Astrocyte (in vitro differentiated cells and primary cell): ENCODE measurements at places on chromosomes 1 and 21. TPM values are rescaled to one million over a fixed set of nuclear protein-coding genes. Genes with fewer than 3 reads are reported as not detected.
A peak's percentile ranks its signal among the peaks of the same experiment; 100 is the strongest.

GRCh38 chr1:57866998-57867397 lies 443.1 kb upstream of the DAB1 start:
- no peak overlapping the region for H3K27ac ChIP-seq
- no peaks in the 10 kb centered on the region for H3K4me1 ChIP-seq
- H3K4me3 ChIP-seq = no peak overlapping the region
- no peaks in the 10 kb centered on the region for H3K36me3 ChIP-seq
- no peak for DNase-seq

DNA sequence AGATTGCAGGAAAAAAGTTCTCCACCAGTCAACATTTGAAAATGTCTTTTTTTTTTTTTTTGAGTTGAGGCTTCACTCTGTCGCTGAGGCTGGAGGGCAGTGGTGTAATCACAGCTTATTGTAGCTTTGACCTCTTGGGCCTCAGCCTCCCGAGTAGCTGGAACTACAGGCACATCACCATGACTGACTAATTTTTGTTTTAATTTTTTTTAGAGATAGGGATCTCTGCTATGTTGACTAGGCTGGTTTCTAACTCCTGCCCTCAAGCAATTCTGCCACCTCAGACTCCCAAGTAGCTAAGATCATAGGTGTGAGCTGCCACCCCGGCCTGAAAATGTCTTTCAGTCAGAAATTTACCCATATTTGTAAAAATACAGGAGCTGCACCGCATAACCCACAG lies 30.6 kb upstream of the USP24 start:
- no peaks in the 10 kb centered on the region for H3K4me1 ChIP-seq
- no peaks in the 10 kb centered on the region for H3K27me3 ChIP-seq
- no peak for DNase-seq
- H3K4me3 ChIP-seq = no peak overlapping the region

- peaks cover 9% of the 10 kb centered on the region for H3K36me3 ChIP-seq
- H3K27ac ChIP-seq = no peak overlapping the region
- no peaks in the 10 kb centered on the region for H3K27me3 ChIP-seq
- peaks cover 20% of the 10 kb centered on the region for H3K4me1 ChIP-seq
- H3K4me3 ChIP-seq = no peak overlapping the region
- DNase-seq = peak; percentile 5
These were observed 1.8 kb downstream of the PEX11B start for GRCh38 chr1:145916745-145917144.

GRCh38 chr1:24901791-24902470 lies 28.1 kb downstream of the RUNX3 start:
- H3K36me3 ChIP-seq = no peaks in the 10 kb centered on the region
- H3K27ac ChIP-seq = no peak overlapping the region
- H3K4me3 ChIP-seq = no peak overlapping the region

DNA sequence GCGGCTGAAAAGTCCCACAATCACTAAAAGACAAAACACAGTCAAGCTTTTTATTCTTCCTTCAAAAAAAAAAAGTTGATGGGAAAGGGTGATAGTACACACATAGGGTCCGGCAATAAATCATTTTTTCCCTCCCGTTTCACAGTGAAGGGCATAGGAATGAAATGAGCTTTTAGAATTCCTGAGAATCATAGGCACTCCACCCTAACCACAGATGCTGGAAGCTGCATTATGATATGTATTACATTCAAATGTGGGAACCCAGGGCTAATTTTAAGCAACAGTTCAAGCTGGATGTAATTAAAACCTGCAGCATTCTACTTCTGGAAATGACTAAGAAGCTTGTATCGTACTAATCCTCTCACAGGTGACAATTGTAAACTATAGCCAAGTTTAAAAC lies 75.7 kb upstream of the KCNJ15 start:
- DNase-seq = peak; percentile 78
- H3K4me3 ChIP-seq = no peak overlapping the region
- H3K27ac ChIP-seq = no peak overlapping the region
- H3K27me3 ChIP-seq = no peaks in the 10 kb centered on the region
- H3K4me1 ChIP-seq = no peaks in the 10 kb centered on the region
- H3K36me3 ChIP-seq = no peaks in the 10 kb centered on the region

DNA sequence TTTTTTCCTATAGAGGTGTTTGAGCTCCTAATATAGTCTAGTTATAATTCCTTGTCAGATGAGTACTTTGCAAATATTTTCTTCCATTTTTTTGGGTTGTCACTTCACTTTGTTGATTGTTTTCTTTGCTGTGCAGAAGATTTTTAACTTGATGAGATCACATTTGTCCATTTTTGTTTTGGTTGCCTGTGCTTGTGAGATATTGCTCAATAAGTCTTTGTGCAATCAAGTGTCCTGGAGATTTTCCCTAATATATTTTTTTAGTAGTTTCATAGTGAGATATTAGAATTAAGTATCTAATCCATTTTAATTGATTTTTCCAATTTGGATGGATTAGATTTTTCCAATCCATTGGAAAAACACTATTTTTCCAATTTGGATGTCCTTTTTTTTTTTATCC lies 1395.5 kb downstream of the PLA2G4A start:
- no peaks in the 10 kb centered on the region for H3K4me1 ChIP-seq
- no peak for DNase-seq
- H3K27ac ChIP-seq = no peak overlapping the region
- H3K36me3 ChIP-seq = no peaks in the 10 kb centered on the region
- no peaks in the 10 kb centered on the region for H3K27me3 ChIP-seq
- H3K4me3 ChIP-seq = no peak overlapping the region

DNA sequence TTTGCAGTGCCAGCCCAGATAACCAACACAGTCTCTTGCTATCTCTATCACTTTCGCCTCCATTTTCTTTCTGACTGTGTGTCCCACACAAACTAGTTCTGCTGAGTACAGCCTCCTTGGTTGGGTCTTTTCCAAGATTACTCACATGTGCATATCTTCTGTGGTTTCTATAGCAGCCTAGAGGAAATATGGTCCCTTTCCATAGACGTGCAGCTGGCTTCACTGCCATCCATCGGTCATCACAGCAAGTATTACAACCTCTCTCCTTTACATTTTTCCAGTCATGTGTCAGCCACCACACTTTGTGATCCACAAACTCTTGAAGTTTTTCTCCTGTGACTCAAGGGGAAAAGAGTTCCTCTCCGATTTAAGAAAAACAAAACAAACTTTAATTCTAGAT lies 893.4 kb upstream of the ADGRL4 start:
- H3K36me3 ChIP-seq = no peaks in the 10 kb centered on the region
- peaks cover 10% of the 10 kb centered on the region for H3K4me1 ChIP-seq
- H3K27ac ChIP-seq = peak overlapping the region; percentile 74

DNA sequence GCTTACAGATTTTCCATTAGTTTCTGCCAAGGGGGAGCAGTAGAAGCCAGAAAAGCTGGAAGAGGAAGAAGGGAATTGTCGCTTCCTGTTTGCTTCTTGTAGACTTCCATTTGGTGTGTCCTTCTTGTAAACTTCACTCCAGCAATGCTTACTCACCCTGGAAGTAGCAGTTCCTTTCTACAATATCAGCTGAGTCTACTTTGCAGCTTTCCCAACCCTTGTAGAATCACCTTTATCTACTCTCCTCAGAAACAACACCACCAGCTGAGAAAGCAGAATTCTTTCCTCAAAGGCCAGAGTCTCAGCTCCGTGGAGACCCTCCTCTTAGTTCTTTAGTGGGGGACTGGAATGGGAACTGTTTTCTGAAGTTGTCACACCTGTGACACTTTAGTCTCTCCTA lies 1136.7 kb upstream of the TMPRSS15 start:
- H3K27ac ChIP-seq = no peak overlapping the region
- no peak overlapping the region for H3K4me3 ChIP-seq
- no peak for DNase-seq
- no peaks in the 10 kb centered on the region for H3K4me1 ChIP-seq
- H3K27me3 ChIP-seq = no peaks in the 10 kb centered on the region

GRCh38 chr1:4105300-4105880 lies 205.3 kb upstream of the C1orf174 start:
- H3K4me3 ChIP-seq = no peak overlapping the region
- H3K27me3 ChIP-seq = no peaks in the 10 kb centered on the region
- no peaks in the 10 kb centered on the region for H3K36me3 ChIP-seq
- no peaks in the 10 kb centered on the region for H3K4me1 ChIP-seq

- H3K27ac ChIP-seq = no peak overlapping the region
- H3K4me1 ChIP-seq = no peaks in the 10 kb centered on the region
- H3K27me3 ChIP-seq = no peaks in the 10 kb centered on the region
- no peak for DNase-seq
- no peak overlapping the region for H3K4me3 ChIP-seq
These were observed 24.4 kb upstream of the PWP2 start for GRCh38 chr21:44082648-44083440.

Gene RNU1-2
- total RNA-seq = 1,356 and 1,553 TPM in 2 replicates

Gene GPR37L1
- not detected in 2 replicates for total RNA-seq

Gene DIO1
- total RNA-seq = not detected in 2 replicates

Gene S100PBP
- total RNA-seq = 39.9 and 40.3 TPM in 2 replicates

Gene S100A3
- total RNA-seq = 12.8 and 14.6 TPM in 2 replicates

Gene LCE1F
- total RNA-seq = not detected in 2 replicates
